ENCODE measurements at places on chromosomes 3 and 15.

DNA sequence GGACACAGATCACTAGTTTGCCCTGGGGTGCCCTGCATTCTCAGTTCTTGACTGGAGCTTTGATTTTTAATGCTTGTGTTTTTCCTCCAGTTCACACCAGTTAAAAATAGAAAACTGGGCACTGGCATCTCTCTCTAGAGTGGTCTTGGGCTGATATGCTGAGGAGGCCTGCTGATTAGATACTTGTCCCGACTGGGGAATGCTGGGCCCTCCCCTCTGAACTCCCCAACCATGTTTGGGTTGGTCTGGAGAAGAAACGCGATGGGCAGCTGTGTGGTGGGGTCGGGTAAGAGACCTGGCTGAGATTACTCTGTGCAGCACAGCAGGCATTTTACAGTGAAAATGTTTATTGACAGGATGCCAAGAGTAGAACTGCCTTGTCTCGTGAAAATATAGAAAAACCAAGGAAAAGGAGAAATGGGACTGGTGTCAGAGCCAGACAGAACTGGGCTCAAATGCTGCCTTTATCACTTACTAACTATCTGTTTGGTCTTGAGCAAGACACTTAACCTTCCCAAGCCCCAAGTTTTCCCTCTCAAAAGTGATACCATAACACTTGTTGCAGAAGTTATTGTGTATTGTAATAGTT is 1.6 kb upstream of the ACTC1 start:
- DNase-seq: no peak

GRCh38 chr3:101509281-101509680 is 3.7 kb downstream of the SENP7 start:
- no peak for DNase-seq

DNA sequence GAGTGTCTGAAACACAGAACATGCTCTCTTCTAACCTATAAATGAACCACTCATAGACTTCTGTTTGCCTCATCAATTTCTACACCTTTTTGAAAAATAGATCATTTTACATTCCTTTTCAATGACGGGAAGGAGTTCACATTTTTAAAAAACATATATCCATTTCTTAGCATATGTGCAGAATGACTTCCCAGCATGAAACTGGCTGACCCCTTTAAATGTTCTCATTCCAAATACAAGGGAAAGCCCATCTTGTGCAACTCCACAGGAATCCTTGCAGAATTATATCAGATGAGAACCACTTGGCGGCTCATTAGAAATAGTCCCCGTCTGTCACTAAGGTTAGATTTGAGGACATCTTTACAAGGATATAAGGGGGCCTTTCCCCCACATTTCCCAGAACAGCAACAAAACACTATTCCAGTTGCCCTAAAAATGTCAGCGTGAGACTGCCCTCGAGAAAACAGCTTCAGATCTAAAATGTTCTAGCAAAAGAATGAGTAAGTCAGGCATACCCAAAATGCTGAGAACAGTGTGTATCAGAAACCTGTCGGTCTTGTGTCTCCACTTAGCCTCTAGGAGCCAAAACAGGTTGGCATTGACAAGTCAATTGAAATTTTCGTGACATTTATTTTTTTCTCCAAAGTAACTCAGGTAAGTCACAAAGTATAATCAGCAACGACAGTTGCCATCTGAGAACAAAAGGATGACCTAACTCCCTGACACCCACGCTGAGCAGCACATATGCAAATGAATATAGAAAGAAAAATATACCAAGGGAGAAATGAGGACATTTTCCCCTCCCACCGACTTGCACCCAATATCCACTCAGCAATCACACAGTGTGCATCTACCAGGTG is 63.1 kb downstream of the FOXP1 start:
- DNase-seq: no peak

DNA sequence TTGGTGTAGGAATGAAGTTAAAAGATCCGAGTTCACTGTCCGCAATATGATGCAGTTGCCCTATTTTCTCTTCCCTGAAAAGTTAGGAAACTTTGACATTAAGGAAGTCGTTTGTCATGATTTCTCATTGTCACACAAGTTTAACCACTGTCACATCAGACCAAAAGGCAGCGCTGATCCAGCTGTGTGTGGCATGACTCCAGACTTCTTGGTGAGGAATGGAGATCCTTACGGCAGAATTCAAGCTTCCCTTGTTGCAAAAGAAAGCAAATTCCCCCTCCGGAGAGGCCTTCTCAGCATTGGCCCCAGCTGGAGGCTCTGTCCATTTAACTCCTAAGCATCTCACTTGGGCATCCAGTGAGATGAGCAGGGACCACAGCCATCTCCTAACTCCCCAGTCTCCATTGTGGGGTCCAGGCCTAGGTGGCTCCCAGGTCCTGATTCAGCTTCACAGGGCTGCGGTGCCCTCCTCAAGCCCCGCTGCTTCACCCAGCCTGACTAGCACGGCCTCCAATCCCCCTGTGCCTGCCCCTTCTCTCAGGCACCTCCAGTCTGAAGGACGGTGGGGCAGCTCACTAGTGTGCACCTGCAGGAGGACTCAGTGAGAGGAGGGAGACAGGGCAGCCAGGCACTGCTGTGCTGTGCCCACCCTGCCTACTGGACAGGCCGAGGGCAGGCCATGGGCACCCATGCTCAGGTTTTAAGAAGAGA is 159.5 kb downstream of the CHSY1 start:
- no peak for DNase-seq

DNA sequence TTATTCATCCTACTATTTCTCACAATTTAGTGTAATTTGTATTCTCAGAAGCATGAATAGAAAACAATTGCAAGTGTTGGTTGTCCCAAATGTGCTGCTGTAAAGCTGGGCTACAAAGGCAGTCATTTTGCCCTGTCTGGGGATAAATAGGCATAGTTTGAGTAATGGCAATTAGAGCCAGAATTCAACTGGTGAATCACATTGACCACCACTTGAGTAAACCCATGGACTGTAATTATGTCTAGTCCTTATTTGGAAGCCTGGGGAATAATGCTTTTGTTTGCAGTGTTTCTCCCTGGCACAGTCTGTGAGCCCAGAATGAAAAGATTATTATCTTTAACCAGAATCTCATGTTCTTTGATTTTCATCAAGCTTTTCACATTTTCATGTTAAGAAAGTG is 30.5 kb upstream of the CHL1 start:
- DNase-seq: no peak

DNA sequence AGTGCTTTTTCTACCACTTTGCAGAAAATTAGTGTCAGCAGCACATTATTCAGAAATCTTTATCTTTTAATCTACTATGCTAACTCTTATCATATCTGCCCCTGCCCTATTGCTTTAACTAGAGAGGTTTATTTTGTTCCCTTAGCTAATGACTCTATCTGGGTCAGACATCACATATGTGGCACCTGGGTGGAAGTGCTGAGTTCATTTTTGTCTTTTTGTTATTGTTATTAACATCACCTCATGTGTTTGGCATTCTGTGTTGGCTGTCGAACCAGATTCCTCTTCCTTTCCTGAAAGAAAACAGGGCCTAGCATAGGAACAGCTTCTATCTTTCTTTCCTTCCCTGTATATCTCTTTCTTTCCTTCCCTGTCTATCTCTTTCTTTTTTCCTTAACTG is 100.7 kb downstream of the RBMS3 start:
- DNase-seq: no peak

GRCh38 chr15:38670128-38671005 is 105.8 kb upstream of the RASGRP1 start:
- DNase-seq: peak; percentile 86

DNA sequence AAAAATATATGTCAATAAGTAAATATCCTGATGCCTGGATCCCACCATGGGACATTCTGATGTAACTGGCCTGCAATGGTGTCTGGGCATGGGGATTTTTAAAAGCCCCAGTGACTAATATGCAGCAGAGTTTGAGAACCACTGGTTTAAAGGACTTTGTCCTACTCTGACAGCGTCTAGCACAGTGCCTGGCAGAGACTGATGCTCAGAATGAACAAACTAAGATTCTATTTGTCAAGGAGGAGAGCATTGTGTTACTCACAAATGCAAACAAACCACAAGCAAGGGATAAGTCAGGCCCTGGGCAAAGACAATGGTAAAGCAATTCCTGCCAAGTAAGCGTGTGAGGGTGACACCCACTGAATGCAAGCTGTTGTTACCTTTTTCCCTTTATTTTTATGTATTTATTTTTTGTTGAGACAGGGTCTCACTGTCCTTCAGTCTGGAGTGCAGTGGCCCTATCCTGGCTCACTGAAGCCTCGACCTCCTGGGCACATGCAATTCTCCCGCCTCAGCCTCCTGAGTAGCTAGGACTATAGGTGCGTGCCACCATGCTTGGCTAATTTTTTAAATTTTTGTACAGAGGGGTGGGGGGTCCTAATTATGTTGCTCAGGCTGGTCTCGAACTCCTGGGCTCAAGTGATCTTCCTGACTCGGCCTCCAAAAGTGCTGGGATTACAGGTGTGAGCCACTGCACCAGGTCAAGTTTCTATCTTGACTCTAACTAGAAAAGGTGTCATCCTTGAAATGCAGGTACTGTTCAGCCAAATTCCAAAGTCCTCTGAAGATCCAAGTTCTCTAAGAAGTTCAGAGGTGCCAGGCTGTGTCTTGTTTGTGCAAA is 909 bp upstream of the GPD1L start:
- no peak for DNase-seq

DNA sequence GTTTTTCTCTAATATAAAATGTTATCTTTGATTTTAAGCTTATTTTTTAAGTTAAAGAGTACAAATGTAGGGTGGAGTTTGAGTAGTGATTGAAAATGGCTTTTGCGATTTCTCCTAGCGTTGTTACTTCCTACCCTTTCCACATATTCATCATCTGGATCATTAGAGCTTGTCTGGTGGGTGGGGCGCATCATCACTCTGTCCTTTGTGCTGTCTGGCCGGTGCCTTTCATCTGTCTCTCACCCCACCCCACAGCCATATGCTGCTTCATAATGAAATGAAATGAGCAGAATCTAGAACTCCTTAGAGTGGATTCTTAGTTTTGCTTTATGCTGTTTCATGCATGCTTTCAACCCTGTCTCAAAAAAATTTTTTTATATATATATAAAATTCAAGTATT is 44.3 kb downstream of the ATP1B3 start:
- no peak for DNase-seq

DNA sequence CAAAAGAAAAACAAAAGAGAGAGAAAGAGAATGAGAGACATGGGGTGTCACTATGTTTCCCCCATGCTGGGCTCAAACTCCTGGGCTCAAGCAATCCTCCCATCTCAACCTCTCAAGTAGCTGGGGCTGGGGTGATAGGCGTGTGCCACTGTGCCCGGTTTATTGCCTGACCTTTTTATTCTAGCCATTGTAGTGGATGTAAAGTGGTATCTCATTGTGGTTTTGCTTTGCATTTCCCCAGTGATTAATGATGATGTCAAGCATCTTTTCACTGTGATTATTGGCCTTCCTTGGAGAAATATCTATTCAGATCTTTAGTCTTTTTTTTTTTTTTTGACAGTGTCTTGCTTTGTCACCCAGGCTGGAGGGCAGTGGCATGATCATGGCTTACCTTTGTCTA is 37.7 kb upstream of the GK5 start:
- no peak for DNase-seq

- no peak for DNase-seq
Observed at GRCh38 chr3:127711896-127712295, 39.1 kb downstream of the ABTB1 start.

- DNase-seq: no peak
Observed at GRCh38 chr3:177378168-177378567, 180.9 kb upstream of the TBL1XR1 start.
